ENCODE measurements at places on chromosomes 6 and 20. TPM values are rescaled to one million over a fixed set of nuclear protein-coding genes. Genes with fewer than 3 reads are reported as not detected.

- no peak for DNase-seq
Measured at GRCh38 chr6:155795173-155795796, 339.6 kb upstream of the NOX3 start.

- DNase-seq: no peak
Measured at GRCh38 chr6:152859225-152859624, 108.6 kb downstream of the VIP start.

DNA sequence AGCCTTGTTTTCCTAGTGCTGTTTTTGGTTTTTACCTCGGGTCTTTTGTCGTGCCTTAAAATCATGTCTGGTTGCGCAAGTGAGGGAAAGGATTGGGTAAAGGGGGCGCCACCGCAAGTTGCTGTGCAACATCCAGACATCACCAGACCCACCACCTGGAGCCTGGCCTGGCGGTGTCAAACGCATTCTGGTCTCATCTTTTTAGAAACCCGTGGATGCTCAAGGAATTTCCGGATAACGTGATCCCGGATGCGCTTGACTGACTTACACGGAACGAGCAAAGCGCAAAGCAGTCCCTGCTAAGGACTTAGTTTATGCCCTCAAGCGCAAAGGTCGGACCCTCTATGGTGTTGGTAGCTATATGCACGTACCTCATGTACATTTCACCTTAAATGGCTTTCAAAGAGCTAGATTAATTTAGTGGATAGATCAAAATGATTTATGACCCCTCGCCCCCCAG lies 105.2 kb downstream of the OR2B2 start:
- no peak for DNase-seq

GRCh38 chr20:38947931-38948362 lies 14.2 kb upstream of the DHX35 start:
- DNase-seq: no peak

- DNase-seq: no peak
Measured at GRCh38 chr20:52985687-52986086, 13.5 kb downstream of the TSHZ2 start.

- DNase-seq: no peak
Measured at GRCh38 chr20:50354721-50355589, 155.2 kb upstream of the PTPN1 start.

CD109 gene
- 25.0 TPM for total RNA-seq

- no peak for DNase-seq
Measured at GRCh38 chr6:143400258-143401067, 50.0 kb downstream of the ADAT2 start.

GRCh38 chr20:33832103-33832804 lies 21.1 kb downstream of the CHMP4B start:
- no peak for DNase-seq

BNIP5 gene
- not detected for total RNA-seq

- DNase-seq: no peak
Measured at GRCh38 chr6:63610944-63611343, 24.7 kb upstream of the PHF3 start.

ARFRP1 gene
- 44.3 TPM for total RNA-seq

CST1 gene
- not detected for total RNA-seq

OR12D3 gene
- not detected for total RNA-seq

DNA sequence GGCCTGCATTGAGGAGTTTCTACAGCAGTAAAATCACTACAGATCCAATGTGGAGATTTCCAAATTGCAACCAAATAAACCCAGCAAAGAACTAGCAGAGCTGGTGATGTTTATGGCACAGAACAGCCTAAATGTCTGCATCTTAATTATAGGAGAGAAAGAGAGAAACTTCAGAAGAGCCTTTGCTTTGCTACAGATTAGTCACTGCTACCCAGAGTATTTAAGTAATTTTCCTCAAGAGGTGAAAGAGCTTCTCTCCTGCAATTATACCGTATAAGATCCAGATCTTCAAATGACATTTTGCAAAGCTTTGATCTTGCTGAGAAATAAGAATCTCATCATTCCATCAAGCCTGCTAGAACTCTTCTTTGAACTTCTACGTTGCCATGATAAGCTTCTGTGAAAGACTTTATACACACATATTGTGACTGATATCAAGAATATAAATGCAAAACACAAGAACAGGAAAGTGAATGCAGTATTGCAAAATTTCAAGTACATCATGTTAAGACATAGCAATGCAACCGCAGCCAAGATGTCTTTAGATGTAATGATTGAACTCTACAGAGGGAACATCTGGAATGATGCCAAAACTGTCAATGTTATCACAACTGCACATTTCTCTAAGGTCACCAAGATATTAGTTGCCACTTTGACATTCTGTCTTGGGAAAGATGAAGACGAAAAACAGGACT lies 48.0 kb downstream of the MKKS start:
- no peak for DNase-seq

DNA sequence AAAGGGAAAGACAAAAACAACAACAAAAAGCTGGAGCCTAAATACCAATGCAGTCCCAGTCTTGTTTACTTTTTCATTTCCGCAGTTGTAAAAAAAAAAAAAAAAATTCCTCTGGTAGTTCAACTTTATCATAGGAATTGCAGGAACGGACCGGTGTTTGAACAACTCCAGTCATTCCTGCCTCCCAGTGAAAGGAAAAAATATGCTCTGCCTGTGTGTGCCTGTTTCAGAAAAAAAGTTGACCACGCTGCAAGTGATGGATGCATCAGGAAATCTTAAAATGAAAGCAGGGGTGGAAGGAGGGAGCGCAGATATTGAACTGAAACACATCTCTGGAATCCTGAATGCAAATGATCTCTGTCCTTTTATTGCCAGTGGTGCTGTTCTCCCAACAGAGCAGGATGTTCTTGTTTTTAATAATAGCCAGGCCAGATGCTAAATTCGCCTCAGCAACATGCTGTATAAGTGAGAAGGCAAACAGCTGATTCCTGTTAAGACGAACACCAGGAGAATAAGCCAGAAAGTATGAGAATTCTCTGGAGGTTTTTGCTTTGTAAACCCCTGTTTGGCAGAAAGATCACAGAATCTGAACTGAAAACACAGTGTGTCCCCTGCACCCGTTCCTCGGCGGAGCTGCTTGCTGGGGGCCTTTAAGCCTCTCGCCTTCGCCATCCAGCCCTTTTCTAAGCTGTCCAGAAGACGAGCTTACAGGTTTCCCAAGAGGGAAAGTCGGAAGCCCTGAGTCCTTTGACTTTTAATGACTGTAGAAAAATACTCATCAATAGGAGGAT lies 178.4 kb upstream of the SUPT3H start:
- no peak for DNase-seq

DNA sequence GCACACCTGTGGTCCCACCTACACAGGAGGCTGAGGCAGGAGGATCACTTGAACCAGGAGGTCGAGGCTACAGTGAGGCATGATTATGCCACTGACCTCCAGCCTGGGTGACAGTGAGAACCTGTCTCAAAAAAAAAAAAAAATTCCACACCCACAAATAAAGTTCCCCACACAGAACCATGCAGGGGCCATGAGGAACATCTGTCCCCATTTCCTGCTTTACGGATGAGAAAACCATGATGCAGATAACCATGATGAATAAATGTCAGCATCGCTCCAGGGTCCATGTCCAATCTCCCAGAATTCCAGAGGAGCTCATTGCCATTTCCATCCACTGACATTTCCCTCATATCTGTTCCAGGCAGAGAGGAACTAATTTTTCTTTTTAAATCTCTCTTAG lies 16.9 kb upstream of the AGPAT4 start:
- no peak for DNase-seq

DNA sequence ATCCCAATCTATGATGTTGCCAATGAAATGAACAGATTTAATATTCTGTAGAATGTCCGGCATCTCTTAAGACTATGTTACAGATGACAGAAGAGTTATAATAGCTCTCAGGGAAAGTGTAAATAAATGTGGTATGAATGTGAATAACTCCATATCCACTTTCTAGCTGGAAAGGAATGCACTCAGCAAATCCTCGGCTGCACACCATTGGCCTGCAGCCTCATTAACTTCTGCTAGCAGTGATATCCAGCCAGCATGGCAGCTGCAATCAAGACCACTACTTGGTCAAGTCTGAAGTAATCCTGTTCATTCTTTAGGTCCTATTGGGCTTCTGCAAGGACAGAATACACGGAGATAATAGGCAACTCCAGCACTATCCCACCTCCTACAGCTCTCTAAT lies 17.3 kb upstream of the MICA start:
- DNase-seq: no peak

DNA sequence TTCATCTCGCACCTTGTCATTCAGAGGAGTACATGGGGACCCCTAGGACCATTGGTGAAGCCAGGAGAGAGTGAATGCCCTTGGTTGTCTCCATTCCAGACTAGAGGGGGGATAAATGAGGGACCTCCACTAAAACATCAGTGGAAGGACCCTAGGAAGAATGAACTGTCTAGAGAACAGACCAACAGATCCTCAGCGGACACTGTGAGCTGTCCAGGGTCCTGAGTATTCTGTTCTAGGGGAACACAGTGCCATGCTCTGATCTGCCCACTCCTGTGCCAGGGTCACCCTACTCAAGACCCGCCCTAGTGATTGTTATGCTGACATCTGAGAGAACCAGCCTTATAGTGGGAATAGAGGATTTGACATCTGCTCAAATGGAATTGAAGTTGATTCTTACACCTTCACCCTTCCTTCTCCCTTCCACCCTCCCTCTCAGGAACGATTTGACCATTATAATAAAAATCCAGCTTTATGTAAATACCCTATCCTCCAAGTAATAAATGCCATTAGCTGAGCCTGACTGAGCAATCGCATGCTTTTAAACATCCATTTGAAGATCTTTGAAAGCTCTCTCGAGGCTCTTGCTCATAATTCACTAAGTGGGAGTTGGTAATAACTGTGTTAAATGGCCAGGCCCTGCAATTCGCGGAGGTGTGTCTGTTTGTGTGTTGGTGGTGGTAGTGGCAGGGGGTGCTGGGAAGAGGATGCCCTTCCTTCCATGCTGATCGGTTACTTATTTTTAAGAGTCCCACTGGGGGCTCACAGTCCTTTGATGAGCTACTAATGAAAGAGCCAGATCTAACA lies 43.6 kb upstream of the SLC32A1 start:
- DNase-seq: no peak

DNA sequence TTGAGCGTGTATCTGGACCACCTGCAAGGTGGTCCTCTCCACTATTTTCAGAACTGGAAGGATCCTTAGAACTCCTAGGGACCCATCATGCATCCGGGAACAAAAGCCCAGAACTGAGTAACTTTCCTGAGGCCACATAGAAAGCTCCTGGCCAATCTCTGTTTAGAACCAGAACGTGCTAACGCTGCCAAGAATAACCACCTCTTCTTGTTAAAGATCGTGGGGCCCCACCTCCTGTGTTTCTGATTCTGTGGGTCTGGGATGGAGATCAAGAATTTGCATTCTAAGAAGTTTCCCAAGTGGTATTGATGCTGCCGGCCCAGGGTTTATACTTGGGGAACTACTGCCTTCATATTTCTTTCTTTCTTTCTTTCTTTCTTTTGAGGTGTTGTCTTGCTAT lies 13.3 kb downstream of the CD40 start:
- no peak for DNase-seq

GRCh38 chr6:122649701-122650100 lies 39.5 kb downstream of the PKIB start:
- DNase-seq: no peak

DNA sequence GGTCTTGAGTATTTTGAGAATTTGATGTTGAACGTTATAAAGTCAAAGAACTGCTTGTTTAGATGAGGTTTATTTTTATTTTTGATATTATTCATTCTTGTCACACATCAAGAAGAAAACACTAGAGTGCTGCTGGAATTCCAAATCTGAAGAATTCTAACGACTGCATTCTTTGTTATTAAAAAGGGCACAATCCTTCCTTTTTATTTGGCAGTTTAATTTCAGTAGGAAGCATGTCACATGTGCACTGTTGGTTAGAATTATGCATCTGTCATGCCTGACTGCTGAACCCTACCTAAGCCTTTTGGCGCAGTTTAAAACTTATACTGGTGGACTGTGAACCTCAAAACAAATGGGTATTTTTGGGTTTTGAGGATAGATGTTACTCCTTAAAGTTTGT lies 4.0 kb downstream of the ID4 start:
- no peak for DNase-seq

GRCh38 chr20:50449738-50450492 lies 60.3 kb upstream of the PTPN1 start:
- no peak for DNase-seq

OR2B6 gene
- total RNA-seq: not detected

DNA sequence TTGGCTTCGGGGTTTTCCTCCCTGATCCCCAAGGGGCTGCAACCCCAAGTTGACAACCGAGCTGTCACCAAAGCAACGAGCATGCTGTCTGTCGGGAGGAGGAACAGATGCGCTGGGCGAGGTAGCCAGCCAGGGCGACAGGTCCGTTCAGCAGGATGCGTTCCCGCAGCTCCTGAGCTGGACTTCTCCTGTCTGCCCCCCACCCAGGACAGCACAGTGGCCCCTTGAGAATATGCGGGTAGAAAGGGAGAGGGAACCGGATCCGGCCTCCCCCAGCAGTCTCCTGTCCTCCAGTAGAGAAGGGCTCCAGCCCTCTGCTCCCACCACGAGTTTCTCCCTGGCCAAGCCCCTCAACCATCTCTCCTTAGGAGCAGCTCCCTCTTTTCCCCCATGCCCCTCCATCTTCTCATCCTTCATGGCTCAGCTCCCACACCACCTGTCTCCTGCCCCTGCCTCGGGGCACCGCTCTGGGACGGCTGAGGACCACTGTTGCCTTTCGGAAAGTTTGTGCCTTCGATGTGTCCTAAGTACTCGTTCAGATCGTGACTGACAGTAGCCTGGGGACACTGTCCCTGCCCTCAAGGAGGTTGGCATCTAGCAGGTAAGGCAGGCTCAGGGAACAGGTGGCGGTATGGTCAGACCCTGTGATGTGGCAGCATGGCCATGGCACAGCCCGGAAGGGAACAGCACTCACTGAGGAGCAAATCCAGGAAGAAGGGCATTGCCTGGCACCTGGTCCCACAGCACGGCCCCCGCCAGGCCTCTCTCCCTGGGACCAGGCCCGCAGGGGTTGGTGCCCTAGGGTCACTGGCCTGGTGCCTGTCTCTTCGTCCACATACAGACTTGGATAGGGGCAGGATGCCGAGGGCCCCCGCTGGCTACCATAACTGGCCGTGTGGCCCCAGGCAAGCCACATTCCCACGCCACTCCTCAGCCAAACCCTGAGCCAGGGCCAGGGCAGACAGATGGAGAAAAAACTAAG lies 96.3 kb downstream of the ASXL1 start:
- no peak for DNase-seq

- no peak for DNase-seq
Measured at GRCh38 chr20:4369798-4370124, 351.9 kb upstream of the PRND start.

MUCL3 gene
- 5.3 TPM for total RNA-seq

- DNase-seq: no peak
Measured at GRCh38 chr20:53599378-53599777, 5.7 kb upstream of the ZNF217 start.

PRDM1 gene
- total RNA-seq: 13.9 TPM

ARHGAP18 gene
- 57.9 TPM for total RNA-seq

DNA sequence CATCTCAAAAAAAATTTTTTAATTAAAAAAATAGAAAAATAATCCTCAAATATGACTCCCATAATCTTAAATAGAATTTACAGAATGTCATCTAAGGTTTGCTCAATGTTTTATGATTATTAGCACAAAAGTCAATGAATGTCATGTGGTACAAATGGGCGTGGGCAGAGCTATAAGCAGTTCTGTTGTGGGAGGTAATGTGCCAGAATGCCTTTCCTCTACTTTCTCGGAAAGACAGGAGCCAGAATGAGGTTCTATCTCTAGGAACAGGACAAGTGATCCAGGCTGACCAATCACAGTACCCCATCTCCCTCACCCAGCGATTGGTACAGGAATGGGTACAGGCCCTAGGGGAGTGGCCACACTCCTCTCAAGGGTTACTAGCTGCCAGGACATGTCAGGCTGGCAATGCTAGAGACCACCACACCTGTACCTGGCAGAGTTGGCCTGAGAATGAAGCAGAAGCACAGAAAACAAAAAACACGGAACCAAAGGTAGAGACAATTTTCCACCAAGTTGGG lies 15.1 kb downstream of the RALGAPA2 start:
- DNase-seq: no peak

CGA gene
- not detected for total RNA-seq

All from lower lobe of right lung (tissue), 2 donors.